HuH-7.5 (cell line): ENCODE measurements at places on chromosomes 16 and 17.

DNA sequence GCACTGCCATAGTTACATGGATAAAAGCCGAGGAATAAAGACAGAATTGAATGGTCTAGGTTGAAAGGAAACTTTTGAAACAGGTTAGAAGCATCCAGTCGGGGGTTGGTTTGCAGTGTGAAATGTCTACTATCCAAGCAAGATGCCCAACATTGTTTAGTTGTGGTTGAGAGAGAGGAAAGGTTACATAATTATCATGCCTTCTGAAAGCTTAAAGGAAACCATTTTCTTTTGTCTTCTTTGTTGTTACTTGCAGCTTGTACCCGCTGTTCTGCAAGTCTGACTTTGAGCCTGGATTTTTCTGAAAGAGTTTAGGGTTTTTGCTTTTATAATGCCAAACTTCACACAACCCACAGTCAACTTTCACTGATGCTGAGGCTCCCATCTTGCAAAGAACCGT lies 167.9 kb downstream of the AXIN2 start:
- no peak for DNase-seq

DNA sequence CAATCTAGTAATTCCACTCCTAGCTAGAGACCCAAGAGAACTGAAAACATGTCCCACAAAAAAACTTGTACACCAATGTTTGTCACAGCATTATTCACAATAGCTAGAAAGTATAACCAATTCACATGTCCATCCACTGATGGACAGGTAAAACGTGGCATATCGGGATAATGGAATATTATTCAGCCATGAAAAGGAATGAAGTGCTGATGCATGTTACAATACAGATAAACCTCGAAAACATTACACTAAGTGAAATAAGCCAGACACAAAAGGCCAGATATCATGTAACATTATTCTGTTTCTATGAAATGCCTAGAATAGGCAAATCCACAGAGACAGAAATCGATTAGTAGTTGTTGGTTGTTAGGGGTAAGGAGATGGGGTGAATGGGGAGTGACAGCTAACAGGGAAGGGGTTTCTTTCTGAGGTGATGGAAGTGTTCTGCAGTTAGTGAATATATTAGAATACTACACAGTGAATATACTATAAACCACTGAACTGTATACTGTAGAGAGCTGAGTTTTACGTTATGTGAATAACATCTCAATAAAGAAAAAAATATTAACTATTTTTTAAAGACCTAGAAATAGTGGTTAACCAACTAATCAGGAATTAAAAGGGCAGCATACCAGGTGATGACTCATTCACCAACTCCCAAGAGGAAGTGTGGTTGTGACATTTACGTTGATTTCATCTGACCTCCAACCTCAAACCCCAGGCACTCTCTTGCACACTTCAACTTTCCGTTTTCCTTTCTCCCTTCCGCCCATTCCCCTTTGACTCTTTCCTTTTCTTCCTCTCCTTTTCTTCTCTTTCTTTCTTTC lies 48.6 kb downstream of the GAS7 start:
- DNase-seq, result no peak

- no peak for DNase-seq
Observed at GRCh38 chr16:83819361-83819760, 11.6 kb downstream of the HSBP1 start.

- DNase-seq, result no peak
Observed at GRCh38 chr16:84925773-84926372, 85.5 kb downstream of the ZDHHC7 start.

DNA sequence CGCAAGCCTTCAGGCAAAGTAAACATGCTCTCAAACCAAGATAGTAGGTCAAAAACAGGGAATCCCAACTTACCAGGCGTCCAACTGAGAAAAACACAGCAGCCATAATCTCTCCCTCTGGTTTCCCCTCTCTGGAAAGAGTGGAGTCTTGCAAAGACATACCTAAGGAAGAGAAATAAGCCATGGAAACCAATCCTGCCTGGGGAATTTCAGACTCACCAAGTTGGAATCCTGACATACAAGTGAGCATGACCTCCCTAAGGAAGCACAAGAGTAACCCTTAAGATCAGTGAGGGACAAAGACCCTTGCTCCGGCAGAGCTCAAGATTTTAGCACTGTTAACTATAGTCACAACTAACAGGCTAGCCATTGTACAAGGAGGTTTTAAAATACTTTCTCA lies 4.1 kb downstream of the ZNF624 start:
- DNase-seq, result no peak

DNA sequence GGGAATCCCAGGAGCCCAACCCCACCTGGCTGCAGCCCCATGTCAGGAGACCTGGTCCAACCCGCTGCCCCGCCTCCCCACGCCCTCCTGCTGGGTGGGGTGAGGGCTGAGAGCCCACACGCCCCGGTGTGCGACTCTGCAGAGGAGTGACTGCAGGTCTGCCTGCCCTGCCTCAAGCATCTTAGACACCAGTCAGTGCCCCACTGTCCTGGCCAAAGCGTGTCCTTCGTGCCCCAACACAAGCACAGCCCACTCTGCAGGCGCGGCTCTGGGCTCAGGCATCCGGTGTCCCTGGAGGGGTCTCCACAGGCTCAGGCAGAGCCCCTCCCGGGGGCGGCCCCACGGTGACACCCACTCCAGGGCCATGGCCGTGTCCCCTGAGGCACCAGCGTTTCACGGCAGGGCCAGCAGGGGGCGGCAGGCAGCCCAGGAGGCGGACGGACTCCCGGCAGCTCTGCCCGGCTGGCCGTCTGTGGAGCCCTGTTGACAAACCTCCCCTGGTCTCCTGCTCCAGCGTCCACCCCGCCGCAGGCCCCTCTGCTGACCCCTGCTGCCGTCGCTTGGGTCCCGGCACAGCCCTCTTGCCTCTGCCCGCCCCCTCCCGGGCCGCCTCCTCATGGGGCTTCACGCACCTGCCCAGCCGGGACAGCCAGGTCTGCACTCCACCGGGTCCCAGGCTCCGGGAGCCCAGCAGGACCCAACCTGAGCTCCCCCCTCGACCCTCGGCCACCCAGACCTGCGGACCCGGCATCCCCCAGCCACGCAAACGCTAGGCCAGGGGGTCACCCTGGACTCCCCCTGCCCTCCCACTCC lies 8.6 kb upstream of the UBE2I start:
- DNase-seq, result peak; percentile 84

- DNase-seq, result no peak
Observed at GRCh38 chr17:10233161-10233560, 34.8 kb upstream of the GAS7 start.

GRCh38 chr17:41480581-41480980 lies 370 bp downstream of the KRT35 start:
- no peak for DNase-seq

DNA sequence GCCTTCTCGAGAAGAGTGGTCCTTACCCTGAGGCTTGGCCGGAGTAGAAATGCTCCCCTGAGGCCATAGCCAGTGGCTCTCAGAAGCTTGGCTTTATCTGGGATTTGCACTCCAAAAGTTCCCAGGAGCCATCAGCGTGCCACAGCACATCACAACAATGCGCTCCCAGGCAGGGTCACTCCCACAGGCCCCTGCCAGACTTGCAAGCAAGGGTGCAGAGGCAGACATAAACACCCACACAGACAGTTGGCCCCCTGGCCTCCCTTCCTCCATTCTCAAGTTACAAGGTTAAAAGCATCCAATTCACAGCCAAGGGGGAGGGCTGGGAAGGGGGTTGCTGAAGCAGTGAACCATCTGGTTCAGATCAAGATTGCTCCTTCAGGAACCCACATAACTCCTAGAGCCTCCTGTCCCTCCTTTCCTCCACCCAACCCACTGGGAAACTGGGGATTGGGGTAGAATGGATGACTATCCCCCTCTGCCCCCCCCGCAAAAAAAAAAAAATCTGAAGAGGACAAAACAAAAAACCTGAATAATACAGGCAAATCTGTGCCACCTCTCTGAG lies 1.8 kb downstream of the ST3GAL2 start:
- DNase-seq, result no peak

DNA sequence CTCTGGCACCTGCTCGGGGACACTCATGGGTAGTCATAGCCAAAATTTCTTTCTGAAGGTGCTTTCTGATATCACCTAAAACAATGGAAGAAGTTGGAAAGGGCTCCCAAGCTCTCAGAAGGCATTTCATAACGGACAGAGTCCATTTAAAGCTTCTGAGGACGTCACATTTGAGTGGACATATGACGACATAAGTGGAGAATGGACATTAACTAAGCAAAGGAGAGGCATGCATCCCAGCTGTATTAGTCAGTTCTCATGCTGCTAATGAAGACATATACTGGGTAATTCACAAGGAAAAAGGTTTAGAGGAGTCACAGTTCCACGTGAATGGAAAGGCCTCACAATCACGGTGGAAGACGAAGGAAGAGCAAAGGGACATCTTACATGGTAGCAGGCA lies 260.2 kb upstream of the DYNLRB2 start:
- no peak for DNase-seq

- DNase-seq, result no peak
Observed at GRCh38 chr16:57127037-57127763, 34.8 kb downstream of the CPNE2 start.

GRCh38 chr17:7673239-7673638 lies 14.1 kb downstream of the TP53 start:
- DNase-seq, result no peak

- DNase-seq, result no peak
Observed at GRCh38 chr17:1179818-1180742, at the start of gene ABR. Gene ABR (minus strand): TSS chr17:1179981. CDS start chr17:1179727, 254 bp downstream.
